Activated T-cell treated with anti-CD3 and anti-CD28 coated beads for 24 hours (primary cell): ENCODE measurements at places on chromosomes 3 and 15.

- no peak for DNase-seq
Measured at GRCh38 chr15:76309601-76310330, 1.5 kb downstream of the ETFA start.

DNA sequence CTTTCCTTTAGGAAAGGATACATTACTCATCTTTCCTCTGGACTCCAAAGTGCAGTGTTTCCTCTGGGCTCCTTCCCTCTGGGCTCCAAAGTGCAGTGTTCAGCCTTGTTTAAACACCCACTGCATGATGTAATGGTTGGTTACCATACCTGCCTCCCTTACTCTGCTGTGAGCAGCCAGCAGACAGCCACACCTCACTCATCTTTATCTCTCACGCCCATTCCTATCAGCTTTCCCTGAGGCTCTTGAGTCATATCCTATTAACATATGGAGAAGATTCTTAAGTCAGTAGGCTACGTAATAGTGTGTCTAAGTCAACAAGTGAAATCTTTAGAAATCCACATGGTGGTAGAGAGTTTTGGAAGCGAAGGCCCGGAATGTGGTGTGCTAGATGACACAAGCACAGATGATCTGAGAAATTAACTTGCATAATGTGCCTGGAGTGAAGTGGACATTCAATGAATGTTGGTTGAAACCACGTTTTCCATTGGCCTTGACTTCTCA, 97.2 kb upstream of the CTNNB1 start:
- DNase-seq = no peak

- no peak for DNase-seq
Measured at GRCh38 chr15:78133801-78134200, 2.6 kb upstream of the CIB2 start.

DNA sequence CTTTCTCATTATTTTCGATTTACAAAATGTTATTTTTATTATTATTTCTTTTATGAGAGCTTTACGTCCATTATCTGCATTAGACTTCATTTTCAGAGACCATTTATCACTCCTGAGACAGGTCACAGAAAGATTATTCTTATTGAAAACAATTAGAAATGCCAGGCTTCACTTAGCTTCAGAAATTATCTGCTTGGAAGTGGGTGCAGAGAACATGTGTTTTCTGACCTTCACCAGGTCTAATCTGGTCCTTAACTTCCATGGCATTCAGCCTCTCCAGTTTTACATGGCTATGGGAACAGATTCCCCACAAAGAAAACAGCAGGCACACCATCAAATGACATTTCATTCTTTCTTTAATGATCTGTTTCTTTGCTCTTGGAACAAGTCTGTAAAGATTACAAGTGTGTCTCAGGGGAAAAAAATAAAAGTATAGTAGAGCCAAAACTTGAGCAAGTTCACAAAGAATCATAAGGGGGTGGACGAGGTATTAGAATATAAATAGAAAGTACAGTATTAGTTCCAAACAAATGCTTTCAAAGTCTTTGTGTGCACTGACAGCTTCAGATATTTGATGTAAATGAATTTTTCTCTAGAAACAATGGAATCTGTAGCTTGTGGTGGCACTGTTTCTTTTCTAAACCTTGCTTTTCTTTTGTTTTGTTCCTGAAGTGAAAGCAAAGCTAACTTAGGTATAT, 294.2 kb upstream of the MEIS2 start:
- no peak for DNase-seq

GRCh38 chr15:39510001-39510701, 70.7 kb upstream of the THBS1 start:
- DNase-seq = no peak

DNA sequence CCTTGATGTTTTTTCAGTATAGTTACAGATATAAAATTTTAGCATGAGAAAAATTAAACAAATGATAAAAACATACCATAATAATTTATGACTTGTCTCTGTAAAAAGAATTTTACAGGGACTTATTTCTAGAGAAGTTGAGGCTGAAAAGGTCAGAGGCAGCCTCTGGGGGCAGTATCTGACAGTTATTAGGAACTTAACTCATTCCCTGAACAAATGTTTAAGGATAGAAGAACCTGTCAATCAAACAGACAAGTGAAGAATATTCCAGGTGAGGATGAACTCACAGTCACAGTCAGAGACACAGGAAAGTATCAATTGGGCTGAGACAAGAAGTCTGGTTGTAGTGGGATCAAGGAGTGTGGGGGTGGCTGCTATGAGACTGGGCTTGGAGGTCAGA, 7.3 kb downstream of the MYLK start:
- no peak for DNase-seq

DNA sequence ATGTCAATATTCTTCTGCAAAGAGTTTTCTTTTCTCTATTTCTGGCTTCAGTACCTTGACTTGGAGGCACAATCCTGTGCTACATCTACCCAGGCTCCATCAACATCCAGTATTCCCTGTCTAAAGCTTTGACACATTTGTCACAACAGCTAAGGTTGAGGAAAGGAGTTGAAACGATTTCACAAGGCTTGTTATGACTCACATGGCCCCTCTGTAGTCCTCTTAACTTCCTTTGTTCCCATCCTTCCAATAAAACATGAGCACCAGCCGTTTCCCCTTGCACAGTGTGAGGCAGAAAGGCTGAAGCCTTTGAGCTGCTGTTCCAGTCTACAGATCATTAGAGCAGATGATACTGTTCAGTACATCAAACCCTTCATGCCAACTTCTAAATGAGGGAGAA, 163.0 kb upstream of the TMCO5A start:
- no peak for DNase-seq

GRCh38 chr3:128554465-128555097, 61.6 kb upstream of the GATA2 start:
- DNase-seq = no peak

DNA sequence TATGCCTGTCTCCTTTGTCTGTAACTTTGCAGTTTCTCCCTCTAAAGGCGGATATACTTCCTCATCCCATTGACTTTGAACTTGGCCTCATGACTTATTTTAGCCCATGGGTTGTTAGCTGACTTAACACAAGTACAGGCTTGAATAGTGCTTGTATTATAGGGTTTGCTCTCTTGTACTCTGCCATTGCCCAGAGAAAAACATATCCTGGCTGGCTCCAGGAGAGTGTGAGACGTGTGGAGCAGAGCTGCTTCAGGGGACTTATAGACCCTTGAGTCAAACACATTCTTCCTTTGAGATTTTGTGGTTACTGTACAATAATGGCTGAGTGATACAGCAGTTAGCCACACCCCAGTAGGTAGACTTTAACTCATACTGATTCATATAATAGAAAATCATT, 124.0 kb downstream of the RAP2B start:
- no peak for DNase-seq

GRCh38 chr3:115805520-115805919, 182.2 kb downstream of the GAP43 start:
- DNase-seq = no peak

DNA sequence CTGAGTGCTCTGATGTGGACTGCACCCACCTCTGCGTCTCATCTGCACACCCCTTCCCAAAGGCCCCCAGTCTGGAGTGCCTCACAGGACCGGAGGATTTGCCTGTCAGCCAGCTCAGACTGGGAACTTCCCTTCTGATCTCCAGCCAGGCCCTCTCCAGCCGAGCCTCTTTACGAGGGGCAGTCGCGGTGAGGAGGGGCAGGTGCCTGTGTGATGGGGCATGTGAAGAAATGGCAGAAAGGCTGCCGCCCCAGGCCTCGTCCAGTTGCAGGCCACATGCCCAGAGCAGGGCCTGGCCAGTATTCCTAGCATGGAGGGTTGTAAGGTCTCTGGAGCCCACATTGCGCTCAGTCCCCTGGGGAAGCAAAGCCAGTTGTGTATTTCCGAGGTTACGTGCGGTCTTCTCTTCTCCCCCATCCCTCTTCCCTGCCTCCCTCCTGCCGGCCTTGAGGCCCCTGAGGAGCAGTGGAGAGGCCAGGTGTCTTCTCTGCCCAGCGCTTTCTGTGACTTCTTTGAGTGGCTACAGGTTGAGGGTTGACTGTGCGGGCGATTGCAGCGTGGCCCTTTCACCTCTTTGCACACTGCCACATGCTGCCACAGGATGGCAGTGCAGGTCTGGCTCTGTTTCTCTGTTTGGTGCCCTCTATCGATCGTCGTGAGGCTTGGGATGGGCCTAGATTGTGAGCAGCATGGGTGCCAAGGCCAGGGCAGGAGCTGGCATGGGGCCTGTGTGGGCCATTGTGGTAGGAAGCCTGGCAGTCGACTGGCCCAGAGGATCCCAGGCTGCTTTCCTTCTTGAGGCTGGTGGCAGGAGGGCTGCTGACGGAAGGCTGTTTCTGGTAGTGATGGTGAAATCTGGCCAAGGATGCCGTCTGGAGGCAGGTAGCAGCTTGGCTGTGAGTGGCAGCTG, 5.3 kb downstream of the CLK3 start:
- DNase-seq = peak; percentile 70

DNA sequence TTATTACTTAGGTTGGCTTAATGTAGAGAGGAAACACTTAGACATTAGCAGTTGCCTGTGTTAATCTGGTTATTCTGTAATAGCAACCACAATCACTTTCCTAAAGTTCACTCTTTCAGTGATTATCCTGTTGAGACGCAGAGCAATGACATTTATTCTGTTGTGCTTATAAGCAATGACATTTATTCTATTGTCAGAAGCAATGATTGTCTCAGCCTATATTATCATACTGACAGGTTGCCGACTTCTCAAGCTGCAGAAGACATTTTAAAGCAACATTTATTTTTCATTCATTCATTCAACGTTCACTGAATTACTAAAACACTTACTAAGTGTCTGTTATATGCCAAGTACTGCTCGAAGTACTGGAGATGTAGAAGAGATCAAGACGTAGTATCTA, 193.5 kb upstream of the SLITRK3 start:
- no peak for DNase-seq

GRCh38 chr3:26655231-26655630, 32.7 kb downstream of the LRRC3B start:
- no peak for DNase-seq

GRCh38 chr3:48426401-48426909, 3.4 kb downstream of the PLXNB1 start:
- no peak for DNase-seq

- no peak for DNase-seq
Measured at GRCh38 chr3:16248556-16248955, 16.2 kb downstream of the DPH3 start.

DNA sequence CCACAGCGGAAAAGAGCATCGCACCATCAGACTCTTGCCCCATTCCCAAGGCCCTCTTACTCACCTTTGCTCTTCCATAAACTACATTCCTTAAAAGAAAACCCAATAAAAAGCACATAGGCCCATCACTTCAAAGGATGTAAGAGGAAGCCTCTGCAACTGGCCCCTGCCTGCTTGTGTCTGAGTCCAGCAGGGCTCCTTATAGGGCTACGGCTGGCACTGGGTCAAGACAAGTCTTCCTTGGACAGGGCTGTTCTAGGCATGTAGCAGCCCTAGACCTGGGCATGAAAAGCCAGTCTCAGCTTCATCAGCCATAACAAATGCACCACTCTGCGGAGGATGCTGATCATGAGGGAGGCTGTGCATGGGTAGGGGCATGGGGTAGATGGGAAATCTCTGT, 218.3 kb downstream of the NTRK3 start:
- DNase-seq = no peak

GRCh38 chr3:190596349-190597285, 82.7 kb downstream of the IL1RAP start:
- no peak for DNase-seq

- no peak for DNase-seq
Measured at GRCh38 chr3:67245545-67245944, 247.4 kb downstream of the KBTBD8 start.

DNA sequence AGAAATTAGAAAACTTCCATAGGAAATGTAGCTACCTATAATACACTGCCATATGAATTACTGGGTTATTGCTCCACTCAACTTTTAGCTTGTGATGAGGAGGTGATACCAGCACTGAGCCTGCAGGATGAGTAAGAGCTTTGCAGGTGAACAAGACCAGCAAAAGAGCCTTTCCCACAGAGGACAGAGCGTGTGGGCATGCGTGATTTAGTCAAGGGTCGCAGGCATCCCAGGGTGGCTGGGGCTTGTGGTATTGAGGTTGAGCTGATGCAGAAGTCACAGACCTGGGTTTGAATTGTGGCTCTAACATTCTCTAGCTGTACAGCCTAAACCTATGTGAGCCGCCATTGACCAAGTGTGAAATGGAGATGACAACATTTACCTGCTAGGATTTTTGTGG, 5.6 kb downstream of the NRROS start:
- no peak for DNase-seq

- DNase-seq = no peak
Measured at GRCh38 chr3:17119201-17120072, 234.7 kb downstream of the PLCL2 start.

DNA sequence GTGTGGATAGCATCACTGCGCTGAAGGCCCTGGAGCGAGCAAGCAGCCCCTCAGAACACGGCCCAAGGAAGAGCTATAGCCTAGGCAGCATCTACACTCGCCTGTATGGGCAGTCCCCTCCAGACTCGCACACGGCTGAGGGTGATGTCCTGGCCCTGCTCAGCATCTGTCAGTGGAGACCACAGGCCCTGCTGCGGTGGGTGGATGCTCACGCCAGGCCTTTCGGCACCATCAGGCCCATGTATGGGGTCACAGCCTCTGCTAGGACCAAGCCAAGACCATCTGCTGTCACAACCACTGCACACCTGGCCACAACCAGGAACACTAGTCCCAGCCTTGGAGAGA, 20.5 kb downstream of the ATRIP start:
- DNase-seq = no peak

GRCh38 chr15:87907676-87908446, 348.7 kb downstream of the NTRK3 start:
- no peak for DNase-seq

DNA sequence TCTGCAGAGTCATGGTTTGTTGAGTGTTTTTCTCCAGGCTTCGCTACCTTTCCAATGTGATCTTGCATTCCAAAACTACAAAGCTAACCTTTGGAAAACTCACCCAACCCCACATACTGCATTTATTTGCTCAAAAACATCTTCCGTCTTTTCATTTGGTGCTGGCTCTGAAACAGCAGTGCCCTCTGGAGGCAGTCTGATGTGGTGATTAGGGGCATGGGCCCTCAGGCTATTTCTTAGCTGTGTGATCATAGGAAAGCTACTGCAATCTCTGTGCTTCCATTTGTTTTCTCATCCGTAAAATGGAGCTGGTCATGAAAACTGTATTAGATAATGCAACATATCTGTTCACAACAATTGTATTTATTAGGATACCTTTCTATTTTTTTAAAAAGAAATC, 47.0 kb downstream of the MTHFS start:
- DNase-seq = no peak

- no peak for DNase-seq
Measured at GRCh38 chr3:152266221-152266995, 2.3 kb upstream of the MBNL1 start.

DNA sequence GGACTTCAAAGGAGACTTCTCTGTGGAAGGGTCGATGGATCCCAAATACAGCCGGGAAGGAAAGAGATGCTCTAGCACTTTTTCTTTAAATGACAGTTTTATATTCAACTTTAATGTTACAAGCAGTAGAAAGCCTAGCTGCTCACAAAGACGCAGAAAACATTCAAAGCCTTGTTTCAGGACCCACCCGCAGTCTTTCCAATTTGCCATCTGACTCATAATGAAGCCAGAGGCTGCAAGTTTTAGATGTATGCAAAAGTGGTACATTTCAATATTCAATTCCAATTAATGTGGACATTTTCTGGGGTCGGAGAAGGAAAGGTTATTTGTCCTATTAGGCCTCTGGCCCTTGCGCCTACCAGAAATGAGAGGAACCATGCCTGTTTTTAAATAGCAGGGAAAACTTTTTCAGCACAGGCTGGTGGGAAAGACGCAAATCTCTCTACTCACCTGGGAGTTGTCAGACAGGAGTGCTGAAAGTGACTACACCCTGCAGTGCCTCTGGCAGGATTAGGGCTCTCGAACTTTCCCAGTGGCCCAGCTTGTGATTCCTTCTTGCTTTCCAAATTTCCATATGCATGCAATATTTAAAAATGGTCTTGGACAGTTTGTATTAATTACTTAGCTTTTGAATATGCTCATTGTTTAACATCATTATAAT, 117.4 kb upstream of the MBNL1 start:
- peak; percentile 4 for DNase-seq
